ENCODE measurements at places on chromosomes 4 and X.

DNA sequence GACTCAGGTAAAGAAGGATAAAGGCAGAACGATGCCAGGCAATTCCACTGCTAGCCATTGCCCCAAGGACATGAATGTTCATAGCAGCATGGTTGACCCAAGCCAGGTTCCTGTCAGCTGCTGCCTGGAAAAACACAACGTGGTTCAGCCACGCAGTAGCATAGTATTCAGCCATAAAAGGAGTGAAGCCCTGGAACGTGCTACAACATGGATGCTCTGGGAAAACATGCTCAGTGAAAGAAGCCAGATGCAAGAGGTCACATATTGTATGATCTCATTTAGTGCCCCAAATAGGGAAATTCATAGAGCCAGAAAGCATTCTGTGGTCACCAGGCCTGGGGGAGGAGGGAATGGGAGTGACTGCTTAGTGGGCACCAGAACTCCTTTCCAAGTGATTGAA is 129.8 kb downstream of the GPR143 start:
- DNase-seq: no peak

DNA sequence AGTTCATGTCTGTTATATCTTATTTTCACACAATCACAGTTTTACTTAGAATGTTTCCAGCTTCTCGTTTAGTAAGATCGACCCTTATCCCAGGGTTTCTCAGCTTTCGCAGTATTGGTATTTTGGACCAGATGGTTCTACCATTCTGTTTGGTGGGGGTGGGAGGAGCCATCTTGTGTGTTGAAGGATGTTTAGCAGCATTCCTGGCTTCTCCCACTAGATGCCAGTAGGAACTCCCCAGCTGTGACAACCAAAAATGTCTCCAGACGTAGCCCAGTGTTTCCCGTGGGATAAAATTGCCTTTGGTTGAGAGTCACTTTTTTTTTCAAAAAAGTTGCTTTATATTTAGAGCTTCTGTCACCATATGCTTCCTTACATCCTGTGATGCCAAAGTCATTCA is 90.9 kb upstream of the TLR2 start:
- DNase-seq: no peak

GRCh38 chrX:18733287-18733686 is 25.8 kb downstream of the PPEF1 start:
- no peak for DNase-seq

- DNase-seq: no peak
Measured at GRCh38 chrX:1205681-1206611, 6.5 kb downstream of the CRLF2 start.

DNA sequence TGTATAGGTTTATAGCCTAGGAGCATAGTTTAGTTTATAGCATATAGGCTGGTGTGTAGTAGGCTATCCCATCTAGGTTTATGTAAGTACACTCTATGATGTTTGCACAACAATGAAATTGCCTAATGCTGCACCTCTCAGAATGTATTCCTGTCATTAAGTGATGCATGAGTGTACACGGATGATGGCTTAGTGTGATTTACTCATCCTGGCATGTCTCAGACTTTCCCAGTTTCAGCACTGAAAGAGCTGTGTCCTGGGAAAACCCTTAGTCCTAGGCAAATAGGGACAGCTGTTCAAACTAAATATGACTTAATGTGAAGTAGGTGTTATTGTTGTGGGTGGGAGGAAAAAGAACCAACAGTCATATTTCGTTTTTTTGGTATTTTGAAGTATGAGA is 264.9 kb upstream of the MAGEB18 start:
- no peak for DNase-seq

Data from stimulated activated CD4-positive, alpha-beta T cell treated with anti-CD3 and anti-CD28 coated beads, Interleukin-1b, Interleukin-23, amount 100 ng/mL, for 4 hours (primary cell).